ENCODE measurements at places on chromosomes 4 and X.

GRCh38 chrX:32514986-32515385 is 696.4 kb downstream of the DMD start:
- DNase-seq: no peak

DNA sequence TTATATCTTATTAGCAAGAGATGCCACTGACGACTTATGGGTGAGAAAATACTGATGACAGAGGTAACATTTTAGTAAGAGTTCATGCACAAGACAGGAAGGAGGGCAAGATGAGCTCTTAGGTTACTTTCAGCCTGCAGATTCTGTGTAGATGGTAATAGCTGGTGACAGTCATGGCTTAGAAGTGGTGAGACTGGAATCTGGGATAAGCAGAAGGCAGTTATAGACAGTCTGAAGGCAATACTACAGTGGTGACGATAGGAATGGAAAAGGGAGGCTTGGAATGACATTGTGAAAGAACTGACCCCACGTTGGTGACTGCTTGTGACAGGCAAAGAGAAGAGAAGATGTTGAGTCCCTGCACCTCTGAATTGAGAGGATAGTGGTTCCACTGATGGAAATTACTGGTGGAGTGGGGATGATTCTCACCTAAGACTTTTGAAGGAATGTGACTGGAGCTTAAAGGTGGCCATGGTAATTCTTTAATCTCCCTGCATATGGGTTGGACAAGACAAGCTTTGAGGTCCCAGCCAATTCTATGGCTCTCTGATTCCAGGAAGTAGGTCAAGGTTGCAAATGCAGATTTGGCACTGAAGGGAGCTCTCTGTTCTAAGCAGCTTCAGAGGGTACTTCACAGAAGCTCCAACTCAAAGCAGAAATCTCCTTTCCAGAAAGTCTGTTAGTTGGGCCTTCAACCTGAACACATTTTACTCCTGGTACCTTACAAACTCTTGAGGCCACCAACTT is 99.7 kb downstream of the RASL11B start:
- no peak for DNase-seq

DNA sequence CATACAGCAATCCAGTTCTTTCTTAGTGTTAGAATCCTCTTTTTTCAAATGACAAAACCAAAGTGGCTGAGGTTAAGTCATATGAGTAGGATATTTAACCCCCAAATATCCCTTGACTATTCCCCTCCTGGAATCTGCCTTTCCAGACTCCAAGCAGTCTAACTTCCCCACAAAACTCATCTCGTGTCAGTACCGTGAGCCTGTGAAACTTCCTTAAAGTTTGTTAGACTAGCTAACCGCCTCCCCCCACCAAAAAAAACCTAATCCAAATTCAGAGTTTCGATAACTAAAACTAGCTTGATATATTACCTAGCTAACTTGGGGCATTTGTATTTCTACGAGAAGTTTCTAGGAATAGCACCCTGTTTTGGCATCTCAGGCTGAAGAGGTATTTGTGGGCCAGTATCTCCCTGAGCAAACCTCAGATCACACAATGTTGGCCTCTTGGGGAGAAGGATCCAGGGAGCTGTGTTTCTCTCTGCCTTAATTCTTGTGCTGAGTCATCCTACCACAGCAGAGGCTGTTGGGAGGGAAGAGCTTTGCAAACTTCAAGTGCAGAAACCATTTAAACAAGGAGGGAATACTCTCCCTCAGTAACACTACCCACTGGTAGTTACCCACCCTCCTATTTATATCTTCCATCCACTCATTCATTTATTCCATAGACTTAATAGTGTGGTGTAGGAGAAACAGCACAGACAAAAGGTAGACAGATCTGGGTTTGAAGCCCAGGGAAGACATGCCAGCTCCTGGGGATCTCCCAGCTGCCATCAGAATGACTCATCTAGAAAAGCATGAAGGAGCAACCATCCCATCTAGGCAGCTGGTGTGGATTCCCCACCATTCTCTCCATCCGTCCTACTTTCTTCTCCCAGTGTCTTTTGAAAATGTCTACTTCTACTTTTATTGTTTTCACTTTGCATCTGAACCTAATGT is 39.3 kb upstream of the TXK start:
- no peak for DNase-seq

- DNase-seq: no peak
These were observed 126.1 kb downstream of the ASB9 start for GRCh38 chrX:15143825-15144121.

GRCh38 chrX:132023896-132024386 is 839 bp downstream of the STK26 start:
- DNase-seq: no peak

DNA sequence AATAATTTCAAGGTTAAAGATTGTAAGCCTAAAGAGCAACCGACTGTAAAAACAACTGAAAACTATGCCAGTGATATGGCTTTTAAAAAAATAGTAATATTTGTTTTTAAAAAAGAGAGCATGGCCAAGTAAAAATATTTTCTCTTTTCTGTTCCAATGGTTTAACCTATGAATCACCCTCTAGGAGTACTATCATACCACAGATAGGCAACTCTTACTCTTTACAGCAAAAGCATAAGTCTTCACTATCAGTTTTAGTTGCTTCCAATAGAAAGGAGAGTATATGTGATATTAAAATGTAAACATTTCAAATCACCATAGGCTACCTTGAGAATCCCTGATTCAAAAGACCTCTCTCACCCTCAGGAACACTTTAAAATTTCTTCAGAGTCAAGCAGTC is 102.6 kb downstream of the AMELX start:
- DNase-seq: no peak
